Left lung (tissue), 14 donors: ENCODE measurements at places on chromosomes 12 and 14. TPM values are rescaled to one million over a fixed set of nuclear protein-coding genes. Genes with fewer than 3 reads are reported as not detected.
A peak's percentile ranks its signal among the peaks of the same experiment; 100 is the strongest.

- no peak for DNase-seq
- H3K4me1 ChIP-seq = no peaks in the 10 kb centered on the region
- H3K27ac ChIP-seq = no peak overlapping the region
- no peak overlapping the region for H3K4me3 ChIP-seq
- no peaks in the 10 kb centered on the region for H3K36me3 ChIP-seq
- H3K27me3 ChIP-seq = no peaks in the 10 kb centered on the region
Observed at GRCh38 chr14:61866932-61867920, 105.0 kb downstream of the SNAPC1 start.

DNA sequence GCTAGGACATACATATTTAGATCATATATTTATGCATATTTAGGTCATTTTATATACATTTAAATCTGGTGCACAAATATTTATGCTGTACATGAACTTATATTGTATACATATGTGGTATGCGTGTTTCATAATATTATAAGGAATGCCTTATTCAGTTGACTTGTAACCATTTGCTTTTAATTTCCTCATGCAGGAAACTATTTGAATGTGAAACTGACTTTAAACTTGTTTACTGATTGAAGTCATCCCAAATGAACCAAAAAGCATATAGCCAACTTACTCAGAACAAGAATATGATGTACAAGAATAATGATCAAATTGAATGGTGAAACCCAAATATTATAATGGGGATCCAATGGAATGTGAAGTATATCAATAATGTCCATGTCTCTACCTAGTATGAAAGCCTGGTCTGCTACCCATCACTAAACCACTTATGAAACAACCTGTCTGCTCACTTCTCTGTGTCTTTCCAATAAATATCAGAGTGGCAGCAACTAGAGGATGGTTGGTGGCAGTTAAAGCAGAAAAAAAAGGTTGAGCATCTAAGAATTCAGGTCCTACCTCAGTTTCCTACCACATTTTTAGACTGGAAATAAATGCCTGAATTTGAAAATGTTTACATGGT is 38.3 kb downstream of the RPS6KA5 start:
- H3K36me3 ChIP-seq = no peaks in the 10 kb centered on the region
- DNase-seq = no peak
- H3K4me3 ChIP-seq = peak overlapping the region; percentile 33
- H3K27ac ChIP-seq = peak overlapping the region; percentile 45

- no peaks in the 10 kb centered on the region for H3K36me3 ChIP-seq
- DNase-seq = no peak
- no peaks in the 10 kb centered on the region for H3K27me3 ChIP-seq
- no peak overlapping the region for H3K4me3 ChIP-seq
- no peak overlapping the region for H3K27ac ChIP-seq
Observed at GRCh38 chr12:80044694-80045046, 54.7 kb upstream of the OTOGL start.

DNA sequence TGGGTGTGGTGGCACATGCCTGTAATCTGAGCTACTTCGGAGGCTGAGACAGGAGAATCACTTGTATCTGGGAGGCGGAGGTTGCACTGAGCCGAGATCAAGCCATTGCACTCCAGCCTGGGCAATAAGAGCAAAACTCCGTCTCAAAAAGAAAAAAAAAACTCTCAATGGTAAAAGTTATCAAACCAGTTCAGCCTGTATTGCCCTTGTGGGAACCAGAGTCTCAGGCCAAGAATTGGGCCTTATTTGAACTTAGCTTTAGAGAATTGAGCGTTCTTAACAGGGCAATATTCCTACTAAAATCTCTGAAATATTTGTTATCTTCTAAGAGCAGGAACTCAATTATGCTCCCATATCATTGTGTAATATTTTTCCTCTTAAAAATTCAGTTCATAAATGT is 7.7 kb upstream of the MDM2 start:
- H3K27ac ChIP-seq = no peak overlapping the region
- H3K4me1 ChIP-seq = no peaks in the 10 kb centered on the region
- no peaks in the 10 kb centered on the region for H3K36me3 ChIP-seq

- peak overlapping the region; percentile 57 for H3K27ac ChIP-seq
- no peaks in the 10 kb centered on the region for H3K27me3 ChIP-seq
- H3K36me3 ChIP-seq = no peaks in the 10 kb centered on the region
- DNase-seq = no peak
- H3K4me3 ChIP-seq = no peak overlapping the region
- peaks cover 4% of the 10 kb centered on the region for H3K4me1 ChIP-seq
Observed at GRCh38 chr12:91778938-91779400, 366.7 kb downstream of the BTG1 start.

The RNF212B gene
- 0.47 TPM for polyA plus RNA-seq

The PTGER2 gene
- 5.3 TPM for polyA plus RNA-seq

The CLEC4D gene
- polyA plus RNA-seq = 0.19 TPM
